ENCODE measurements at places on chromosomes 5 and 9.

- no peak for DNase-seq
Measured at GRCh38 chr5:10649666-10650380, 86.0 kb downstream of the ANKRD33B start.

GRCh38 chr9:110808599-110808980 lies 140.0 kb downstream of the MUSK start:
- no peak for DNase-seq

DNA sequence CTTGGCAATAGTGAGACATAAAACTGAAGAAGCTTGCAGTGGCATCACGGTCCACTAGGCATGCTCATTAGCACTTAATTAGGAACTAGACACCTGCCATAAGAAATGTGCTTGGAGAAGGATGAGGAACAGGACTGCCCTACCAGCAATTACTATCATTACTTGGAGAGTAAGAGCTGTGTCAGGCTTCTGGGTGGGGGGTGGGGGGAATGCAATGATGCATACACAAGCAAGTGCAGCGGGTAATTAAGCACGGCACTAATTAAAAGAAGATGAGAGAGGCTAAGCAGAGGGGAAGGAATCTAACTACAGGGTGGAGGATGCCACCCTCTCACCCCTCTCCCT lies 53.1 kb downstream of the TLE1 start:
- DNase-seq = no peak

DNA sequence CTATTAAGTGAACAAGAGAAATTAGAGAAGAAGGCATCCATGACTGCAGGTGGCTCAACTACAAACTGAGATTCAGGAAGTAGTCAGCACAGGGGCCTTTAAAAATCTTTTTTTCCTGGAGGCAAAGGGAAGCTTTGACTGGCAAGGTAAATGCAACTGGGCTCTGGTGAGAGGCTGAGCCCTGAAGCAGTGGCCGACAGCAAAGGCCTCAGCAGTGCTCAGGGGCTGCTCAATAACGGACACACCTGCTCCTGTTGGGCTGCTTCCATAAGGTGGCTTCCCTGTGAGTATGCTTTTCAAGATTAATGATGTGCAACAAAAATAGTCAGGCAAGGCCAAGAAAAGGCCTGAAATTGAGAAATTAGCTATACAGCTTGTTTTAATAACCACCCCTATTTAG lies 134.2 kb upstream of the RGMB start:
- DNase-seq = no peak

DNA sequence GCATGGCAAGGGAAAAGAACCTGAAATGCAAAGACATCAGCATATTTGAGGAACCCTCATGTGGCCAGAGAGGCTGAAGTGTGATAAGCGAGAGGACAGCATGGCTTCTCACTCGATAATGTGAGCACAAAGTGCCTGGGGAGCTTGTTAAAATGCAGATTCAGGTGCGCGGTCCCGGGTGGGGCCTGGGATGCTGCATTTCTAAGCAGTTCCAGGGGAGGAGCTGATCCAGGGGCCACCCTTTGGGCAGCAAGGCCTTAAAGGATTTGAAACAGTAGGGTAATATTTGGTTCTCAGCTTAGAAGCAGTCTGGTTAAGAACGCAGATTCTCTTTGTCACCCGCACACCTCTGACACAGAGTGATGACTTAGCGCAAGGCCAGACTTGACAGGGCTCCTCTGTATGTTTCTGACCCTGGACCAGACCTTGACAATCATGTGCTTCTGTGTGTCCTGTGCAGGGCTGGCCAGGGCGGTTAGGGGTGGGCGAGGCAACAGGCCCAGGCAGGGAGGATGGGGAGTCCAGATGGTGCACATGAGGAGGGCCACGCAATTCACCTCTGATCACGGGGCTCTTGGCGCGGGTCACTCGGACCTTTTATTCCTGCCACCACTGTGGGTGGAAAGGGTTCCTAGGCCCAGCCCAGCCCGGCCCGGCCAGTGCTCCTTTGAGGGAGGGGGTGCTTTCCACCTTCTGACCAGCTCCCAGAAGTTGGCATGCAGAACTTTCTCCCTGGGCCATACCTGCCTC lies 62.8 kb upstream of the TBC1D2 start:
- DNase-seq = no peak

DNA sequence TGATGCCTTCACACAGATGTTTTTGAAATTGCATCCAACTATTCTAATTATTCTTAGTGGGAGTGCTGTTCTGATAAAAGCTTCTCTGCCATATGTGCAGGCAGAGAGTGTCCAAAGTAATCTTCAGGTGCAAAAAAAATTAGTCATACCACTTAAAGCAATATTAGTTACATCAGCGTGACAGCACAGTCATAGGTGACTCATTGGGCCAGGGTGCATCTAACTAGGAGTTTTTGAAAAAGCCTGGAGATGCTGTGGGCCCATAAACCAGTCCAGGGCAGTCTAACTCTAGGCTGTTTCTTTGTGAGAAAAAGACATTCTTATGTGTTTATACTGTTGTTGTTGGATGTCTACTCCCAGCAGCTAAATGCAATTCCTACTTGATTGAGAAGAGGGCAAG lies 33.0 kb upstream of the C6 start:
- no peak for DNase-seq

- no peak for DNase-seq
Measured at GRCh38 chr5:93570294-93571113, 10.5 kb downstream of the NR2F1-AS1 start.

DNA sequence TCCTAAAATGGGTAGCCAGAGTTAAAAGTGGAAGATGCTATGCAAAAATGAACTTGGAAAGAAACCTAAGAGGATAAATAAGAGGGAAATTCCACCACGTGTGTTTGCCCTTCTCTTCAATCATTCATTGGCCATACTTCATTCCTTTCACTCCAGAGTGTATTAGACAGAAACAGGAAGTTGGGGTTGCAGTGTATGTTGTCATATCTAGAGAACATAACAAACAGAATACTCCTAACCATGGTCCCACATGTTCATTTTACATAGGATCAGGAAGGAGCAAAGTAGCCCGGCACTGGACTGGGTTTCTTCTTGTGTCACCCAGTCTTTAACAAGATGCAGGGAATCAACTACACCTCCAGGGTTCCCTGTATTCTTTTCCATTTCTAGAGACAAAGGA lies 7.6 kb upstream of the GPBP1 start:
- DNase-seq = no peak

- no peak for DNase-seq
Measured at GRCh38 chr9:3468421-3469205, 57.2 kb downstream of the RFX3 start.

DNA sequence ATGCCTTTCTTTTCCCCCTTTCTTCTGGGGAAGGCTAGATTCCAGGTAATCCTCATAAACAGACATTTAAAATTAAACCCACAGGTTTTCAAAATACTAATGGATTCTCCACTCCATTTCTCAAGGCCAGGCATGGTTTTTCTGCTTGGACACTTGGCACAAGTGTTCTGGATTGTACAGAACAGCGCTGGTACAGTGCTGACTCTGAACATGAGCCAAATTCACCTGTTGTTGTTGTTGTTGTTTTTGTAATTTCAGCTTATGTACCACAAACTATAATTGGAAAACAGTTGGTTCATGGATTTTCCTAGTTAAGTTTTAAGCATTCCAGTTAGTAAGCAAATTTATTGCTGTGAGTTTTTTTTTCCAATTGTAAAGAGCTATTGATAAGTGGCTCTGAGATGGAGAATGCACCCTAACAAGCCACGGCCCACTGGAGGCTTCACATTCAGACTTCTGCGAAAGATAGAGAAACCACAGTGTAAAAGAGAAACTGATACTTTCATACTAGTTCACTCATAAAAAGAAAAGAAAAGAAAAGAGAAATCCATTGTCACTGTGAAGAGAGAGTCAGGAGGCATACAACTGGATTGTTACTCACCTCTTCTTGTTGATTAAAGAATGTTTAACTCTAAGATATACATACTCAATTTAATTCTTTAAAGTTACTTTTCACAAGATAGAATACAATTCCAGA lies 16.2 kb upstream of the ITGA1 start:
- no peak for DNase-seq

- DNase-seq = no peak
Measured at GRCh38 chr5:58795327-58795726, 212.5 kb downstream of the RAB3C start.

- no peak for DNase-seq
Measured at GRCh38 chr9:99037769-99038483, 67.0 kb upstream of the TGFBR1 start.

DNA sequence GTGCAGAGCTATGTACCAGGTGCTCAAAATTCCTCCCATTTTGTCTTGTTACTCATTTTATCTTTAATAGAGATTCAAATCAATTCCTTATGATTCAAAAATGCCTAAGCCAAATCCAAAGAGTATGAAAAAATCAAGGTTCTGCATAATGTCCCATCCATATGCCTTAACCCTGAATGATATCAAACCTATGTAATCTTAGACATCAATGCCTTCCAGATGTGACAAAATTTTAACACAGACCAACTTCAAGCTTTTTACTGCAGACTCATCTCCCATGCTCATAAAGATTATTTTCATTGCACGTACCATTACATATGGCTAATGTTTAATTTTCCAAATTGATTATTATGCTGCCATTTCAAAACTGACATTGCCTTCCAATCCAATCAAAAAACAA lies 122.4 kb downstream of the NFIB start:
- DNase-seq = no peak

GRCh38 chr5:2579126-2579525 lies 172.4 kb downstream of the IRX2 start:
- no peak for DNase-seq

DNA sequence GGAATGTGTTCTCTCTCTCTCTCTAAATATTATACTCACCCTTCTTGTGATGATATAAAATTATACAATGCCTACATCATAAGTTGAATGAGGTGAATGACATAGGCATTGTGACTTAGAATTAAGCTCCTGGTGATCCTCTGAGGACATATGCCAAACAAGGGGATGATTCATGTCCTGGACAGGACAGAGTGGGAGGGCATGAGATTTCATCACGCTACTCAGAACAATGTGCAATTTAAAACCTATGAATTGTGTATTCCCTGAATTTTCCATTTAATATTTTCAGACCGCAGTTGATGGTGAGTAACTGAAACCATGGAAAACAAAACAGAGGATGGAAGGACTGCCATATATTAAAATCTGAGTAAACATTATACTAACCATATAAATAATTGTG lies 782.2 kb upstream of the NUDT12 start:
- DNase-seq = no peak

DNA sequence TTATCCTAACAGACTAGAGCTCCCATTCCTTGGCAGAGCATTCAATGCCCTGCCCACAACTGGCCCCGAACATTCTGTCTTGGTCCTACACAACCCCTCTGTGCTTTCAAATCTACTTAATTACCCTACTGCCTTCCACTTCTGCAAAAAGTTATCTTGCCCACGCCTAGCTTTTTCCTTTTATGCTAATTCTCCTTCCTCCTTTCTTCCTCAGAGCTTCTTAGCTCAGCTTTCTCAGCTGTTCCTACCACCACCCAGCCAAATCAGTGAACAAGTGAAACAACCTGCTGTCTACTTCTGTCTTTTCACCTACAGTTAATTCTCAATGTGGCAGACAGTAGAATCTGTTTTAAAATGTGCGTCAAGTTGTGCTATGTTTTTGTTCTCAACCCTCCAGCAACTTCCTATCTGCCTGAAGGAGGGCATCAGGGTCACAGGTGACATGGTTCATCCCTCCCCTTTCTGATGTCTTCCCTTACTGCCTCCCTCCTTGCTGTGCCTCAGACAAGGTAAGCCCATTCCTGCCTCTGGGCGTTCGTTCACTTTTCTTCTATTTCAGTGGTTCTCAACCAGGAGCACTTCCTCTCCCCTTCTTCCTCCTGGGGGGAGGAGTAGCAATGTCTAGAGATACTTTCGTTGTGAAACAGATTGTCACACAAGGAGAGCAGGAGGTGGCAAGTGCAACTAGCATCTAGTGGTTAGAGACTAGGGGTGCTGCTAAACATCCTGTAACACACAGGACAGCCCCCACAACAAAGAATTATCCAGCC lies 1.3 kb upstream of the REEP5 start:
- no peak for DNase-seq

DNA sequence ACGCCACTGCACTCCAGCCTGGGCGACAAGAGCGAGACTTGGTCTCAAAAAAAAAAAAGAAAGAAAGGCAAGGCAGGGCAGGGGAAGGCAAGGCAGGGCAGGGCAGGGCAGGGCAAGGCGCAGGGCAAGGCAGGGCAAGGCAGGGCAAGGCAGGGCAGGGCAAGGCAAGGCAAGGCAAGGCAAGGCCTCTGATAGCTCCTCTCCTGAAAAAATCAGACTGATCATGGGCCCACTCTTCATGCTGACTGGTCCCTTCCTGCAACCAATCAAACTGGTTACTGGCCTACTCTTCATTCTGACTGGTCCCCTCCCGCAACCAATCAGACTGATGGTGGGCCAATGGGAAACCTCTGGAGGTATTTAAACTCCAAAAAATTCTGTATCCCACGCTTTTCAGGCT lies 3.4 kb upstream of the ZBTB5 start:
- no peak for DNase-seq

DNA sequence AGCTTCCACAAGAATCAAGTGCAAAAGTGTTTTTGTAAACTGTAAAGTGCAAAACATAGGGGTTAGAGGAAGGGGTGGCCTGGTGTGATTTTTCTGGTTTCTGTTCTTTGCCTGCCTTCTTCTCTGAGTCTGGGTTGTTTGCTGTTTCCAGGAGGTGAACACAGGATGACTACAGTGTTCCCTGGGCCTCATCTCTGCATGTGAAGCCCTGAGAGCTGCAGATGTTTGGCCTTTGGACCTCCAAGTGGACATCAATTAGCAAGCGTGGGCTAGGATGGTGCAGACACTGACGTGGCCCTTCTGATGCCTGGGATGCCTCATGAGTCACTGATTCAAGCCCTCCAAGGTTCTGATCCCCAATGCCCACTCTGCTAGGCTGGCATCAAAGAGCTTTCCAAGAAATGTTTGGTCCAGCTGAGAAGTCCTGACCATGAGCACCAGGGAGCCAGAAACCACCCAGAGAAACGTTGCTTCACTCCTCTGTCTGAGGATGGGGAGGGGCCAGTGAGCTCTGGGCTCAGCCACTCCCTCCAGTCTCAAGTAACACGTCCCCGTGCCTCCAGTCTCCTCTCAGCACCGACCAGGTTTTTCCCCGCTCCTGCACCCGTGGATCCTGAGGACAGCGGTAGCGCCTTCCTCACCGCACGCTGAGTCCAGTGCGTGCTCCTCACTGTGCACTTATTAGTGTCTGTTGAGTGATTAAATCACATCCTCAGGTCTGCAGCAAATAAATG lies 7.6 kb downstream of the IL9 start:
- DNase-seq = no peak
